Activated naive CD8-positive, alpha-beta T cell treated with anti-CD3 and anti-CD28 coated beads, Interleukin-2, amount 10 ng/mL, durations not matched to agents 7 days and 5 days (primary cell): ENCODE measurements at places on chromosomes 1 and 21. TPM values are rescaled to one million over a fixed set of nuclear protein-coding genes. Genes with fewer than 3 reads are reported as not detected.

DNA sequence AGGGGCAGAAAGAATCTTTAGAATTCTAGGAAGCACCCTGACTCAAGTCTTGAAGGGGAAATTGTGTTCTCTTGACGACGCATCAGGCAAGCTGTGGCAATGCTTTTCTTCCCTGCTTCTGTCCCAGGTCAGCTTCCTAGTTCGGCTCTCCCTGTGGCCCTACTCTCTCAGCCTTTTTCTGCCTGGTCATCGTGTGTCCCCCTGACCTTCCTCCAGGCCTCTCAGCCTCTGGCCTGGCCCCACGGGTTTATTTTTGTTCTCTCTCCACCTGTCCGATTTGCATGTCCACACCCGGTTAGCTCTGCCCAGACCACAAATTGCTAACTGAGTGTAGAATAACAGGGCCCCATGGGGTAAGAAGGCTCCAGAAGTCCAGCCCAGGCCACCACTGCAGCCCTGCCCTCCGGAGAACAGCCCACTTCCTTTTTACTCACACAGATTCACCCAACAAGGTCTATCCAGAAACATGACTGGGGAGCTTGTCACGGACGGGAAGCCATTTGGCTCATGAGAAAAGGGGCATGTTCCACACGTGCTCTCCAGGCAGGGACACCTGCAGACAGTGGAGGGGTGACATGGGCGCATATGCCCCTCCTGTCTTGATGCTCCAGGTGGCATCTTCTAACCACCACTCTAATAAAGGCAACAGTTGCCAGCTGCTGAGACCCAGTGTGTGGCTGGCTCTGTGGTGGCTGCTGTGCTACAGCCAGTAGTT is 9.8 kb downstream of the KCNN3 start:
- DNase-seq, result no peak

- DNase-seq, result peak; percentile 15
Observed at GRCh38 chr1:53547231-53547790, 88.1 kb downstream of the DMRTB1 start.

The SLC2A5 gene
- total RNA-seq, result not detected

DNA sequence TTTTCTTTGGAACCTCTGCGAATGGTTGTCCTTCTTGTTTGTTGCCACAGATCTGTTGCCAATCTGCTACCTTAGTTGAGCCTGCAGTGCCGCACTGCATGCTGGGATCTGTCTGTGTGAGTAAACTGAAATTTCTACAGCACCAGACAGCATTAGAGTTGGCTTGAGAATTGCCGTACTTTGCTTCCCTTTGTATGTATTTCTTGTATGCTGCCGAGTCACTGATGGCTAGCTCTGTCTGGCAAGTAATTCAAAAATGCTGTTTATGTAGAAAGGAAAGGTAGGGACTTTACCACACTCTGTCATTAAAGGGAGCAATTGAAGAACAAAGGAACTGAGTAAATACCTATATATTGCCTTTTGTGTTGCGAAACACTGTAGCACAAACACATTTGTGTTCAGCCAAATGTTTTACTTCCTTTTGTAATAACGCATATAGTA is 857.4 kb downstream of the USP25 start:
- DNase-seq, result no peak

The SLC35F3 gene
- 33.8 TPM for total RNA-seq
